ENCODE measurements at places on chromosomes 12 and 14. TPM values are rescaled to one million over a fixed set of nuclear protein-coding genes. Genes with fewer than 3 reads are reported as not detected.

DNA sequence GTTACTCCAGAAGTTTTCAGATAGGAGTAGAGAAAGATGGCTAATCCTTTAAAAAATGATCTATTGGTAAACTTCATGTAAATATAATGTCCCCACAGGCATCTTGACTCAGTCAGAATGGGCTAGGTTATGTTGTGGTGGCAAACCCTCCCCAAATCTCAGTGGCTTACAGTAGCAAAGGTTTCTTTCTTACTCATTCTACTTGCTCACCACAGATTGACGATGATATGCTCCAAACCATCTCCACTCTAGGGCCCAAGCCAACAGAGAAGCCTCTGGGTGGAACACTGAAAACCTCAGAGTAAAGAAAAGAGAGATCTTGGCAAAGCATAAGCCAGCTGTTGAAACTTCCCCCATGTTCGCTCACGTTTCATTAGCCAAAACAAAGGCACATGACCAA, 146.4 kb downstream of the EMP1 start:
- H3K36me3 ChIP-seq, result no peaks in the 10 kb centered on the region
- no peaks in the 10 kb centered on the region for H3K4me1 ChIP-seq
- no peak for DNase-seq
- H3K27me3 ChIP-seq, result no peaks in the 10 kb centered on the region
- no peak overlapping the region for H3K27ac ChIP-seq
- H3K4me3 ChIP-seq, result no peak overlapping the region

The SMCO2 gene
- polyA plus RNA-seq, result 0.24 TPM

DNA sequence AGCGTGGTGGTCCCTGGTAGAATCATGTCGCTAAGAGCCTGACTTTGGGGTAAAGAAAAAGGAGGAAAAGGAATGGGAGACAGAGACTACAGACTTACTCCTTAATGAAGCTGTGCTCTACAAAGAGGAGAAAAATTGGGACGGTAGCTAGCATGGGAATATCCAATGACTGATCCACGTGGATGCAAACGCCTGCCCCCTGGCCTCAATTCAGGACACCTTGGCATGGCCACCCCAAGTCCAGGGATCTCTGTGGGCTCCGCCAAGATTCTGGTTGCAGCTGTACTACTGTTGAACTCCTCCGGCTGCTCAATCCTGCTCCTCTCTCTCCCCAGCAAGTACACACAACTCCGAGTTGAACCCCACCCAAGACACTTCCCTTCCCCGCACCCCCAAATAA, 70.5 kb upstream of the DIO3 start:
- no peaks in the 10 kb centered on the region for H3K27me3 ChIP-seq
- H3K36me3 ChIP-seq, result no peaks in the 10 kb centered on the region
- no peak overlapping the region for H3K27ac ChIP-seq
- no peak overlapping the region for H3K4me3 ChIP-seq
- H3K4me1 ChIP-seq, result no peaks in the 10 kb centered on the region
- no peak for DNase-seq

DNA sequence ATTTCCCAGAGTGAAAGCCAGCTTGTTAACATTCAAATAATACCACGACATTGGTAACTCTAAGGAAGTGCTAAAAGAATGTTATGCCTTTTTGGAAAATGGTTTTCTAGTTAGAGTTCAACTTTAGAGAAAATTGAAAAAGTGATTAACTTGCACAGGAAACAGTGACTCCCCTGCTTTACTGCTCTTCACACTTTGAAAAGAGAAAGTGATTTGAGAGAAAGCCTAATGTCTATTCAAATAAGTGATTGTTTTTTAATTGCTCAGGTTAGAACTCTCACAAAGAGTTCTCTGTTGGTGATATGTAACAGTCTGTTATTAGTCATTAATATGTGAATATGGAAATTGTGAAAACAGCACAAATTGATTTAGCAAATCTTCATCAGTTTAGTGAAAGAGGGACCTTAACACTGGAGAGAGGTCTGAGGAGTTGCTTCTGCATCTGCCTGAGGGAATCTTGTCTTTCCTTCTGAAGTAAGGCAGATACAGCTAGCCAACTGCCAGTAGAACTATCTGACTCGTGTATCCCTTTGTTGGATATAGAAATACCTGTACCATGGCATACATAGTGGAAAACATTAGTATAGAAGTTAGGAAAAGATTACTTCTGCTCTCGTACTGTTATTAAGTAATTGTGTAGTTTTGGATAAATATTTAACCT, 25.5 kb downstream of the ATF7IP start:
- no peaks in the 10 kb centered on the region for H3K36me3 ChIP-seq
- H3K27ac ChIP-seq, result peak overlapping the region; percentile 9
- H3K4me3 ChIP-seq, result no peak overlapping the region
- peaks cover 12% of the 10 kb centered on the region for H3K4me1 ChIP-seq
- H3K27me3 ChIP-seq, result no peaks in the 10 kb centered on the region

DNA sequence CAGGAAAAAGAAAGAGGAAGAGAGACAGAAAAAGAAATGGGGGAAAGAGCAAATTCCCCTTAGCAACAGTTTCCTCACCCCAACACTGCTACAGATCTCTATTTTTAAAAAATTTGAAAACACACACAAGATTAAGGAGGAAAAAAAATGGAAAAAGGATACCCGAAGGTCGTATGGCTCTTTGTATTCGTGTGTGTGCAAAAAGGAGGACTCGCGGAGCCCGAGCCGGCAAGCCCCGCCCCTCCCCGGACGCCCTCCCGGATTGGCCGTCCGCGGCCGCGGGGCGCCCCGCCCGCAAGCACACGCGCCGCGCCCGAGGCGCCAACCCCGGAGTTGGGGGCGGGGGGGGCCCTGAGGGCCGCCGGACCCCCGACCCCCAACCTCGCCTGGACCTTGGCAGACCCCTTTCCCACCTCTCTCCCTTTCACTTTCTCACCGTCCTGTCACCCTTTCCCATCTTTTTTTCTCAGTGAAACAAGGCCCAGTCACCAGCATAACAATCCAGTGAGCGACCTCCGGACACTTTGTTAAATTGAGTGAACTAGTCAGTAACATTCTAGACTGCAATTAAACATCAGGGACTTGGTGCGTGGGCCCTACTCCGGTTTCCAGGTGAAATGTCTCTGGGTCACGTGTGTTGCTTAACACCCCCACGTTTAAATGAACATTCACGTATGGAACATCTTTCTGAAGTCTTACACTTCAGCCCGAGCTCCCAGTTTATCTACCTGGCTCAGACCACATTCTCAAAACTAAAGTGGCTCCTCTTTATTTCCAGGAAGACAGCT, at the start of gene C14orf93:
C14orf93 (minus strand) TSS at position 205 of the 788 bp plus-strand sequence. CDS start 11,120 bp downstream, outside the sequence.
- DNase-seq, result peak; percentile 78
- H3K4me3 ChIP-seq, result peak within 1 kb of the TSS; percentile 54

All from left lung (tissue), 14 donors.